ENCODE measurements at places on chromosomes 3 and 15.

GRCh38 chr15:66252685-66253417 is 699 bp downstream of the MEGF11 start:
- DNase-seq = peak; percentile 39

GRCh38 chr15:59689626-59690236 is 611 bp upstream of the BNIP2 start:
- peak; percentile 67 for DNase-seq

- DNase-seq = no peak
Measured at GRCh38 chr3:143215059-143215458, 95.5 kb downstream of the CHST2 start.

DNA sequence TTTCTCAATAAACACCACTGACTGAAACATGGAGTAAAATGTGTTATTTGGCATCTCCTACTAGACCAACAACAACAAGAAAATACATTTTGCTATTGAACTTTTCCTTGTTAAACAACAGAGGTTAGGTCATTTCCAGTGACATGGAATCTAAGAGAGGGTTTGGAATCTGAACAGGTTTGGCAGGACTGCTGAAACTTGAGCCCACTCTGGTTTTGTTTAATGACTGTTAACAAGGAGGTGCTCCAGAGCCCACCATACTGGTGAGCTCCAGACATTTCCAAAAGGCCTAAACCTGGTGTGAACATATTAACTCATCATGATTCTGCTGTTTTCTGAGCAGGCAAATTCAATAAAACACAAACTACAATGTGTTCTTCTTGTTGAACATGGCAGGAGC is 330.7 kb upstream of the TRIM42 start:
- no peak for DNase-seq

- no peak for DNase-seq
Measured at GRCh38 chr3:66210687-66211295, 10.0 kb upstream of the SLC25A26 start.

GRCh38 chr3:9978710-9979305 is 7.8 kb downstream of the EMC3 start:
- DNase-seq = no peak

DNA sequence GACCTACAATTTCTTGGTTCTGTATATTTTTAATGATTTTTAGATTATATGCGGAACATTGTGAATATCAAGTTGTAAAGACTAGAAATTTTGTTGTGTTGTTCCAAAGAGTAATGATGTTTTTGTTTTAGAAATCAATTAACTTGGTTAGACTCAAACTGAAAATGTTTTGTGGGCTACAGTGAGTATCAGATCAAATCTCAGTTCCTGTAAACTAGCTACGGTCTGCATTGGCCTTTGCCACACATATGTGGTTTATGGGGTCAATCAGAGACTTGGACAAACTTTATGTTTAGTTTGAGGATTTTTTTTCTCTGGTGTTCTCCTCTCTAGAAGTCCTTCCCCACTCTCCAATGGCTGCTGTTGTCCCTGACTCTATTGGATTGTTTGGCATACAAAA is 308.0 kb upstream of the THRB start:
- DNase-seq = no peak

DNA sequence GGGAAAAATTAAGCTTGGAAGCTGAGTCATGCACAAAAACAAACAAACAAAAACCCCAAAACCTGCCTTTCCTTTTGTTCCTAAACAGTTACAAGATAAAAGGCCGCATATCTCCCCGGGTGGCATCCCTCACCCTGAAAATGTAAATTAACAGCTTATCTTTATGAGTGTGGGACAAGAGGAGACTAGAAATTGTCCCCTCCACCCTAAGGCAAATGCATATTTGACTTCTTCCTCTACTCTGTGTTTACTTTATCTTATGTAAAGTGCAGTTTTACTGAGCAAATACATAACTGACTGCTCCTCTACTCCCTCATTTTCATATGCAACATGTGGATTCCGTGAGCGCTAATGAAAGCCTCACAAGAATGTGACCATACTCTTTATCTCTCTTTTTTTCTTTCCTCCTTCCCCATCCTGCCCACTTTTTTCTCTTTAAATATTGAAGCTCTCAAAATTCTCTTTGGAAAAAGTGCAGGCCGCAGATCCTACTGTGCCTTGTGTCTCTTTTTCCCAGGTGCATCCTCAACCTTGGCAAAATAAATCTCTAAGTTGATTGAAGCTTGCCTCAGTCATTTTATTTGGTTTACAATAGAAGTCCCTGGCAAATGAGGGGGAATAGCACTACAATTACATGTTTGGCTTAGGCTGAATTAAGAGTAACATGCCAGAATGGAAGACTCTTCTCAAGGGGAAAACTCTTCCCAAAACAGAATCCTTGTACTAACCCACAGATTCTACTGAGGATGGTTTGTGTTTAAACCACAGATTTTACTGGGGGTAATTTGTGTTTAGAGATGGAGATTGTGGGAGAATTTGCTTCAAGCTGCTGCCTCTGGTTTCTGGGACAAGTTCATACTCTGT is 72.7 kb upstream of the WDR72 start:
- no peak for DNase-seq

DNA sequence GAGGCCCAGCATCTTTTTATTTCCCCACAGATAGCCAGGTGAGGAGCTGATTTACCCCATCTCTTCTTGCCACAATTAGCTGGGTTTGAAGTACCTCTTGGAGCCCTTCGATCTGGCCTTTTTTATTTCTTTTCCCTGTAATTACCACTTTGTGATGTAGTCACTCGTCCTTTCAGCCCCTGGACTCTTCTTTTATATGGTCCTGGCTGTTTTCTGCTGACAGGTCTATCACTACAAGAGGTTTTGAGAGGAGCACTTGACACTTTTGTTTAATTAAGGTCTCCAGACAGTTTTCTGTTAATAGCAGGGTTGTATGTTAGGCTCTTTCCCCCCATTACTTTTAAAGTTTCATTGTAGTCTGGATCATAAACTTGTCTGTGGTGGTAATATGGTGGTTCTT is 11.8 kb downstream of the ATXN7 start:
- DNase-seq = no peak

GRCh38 chr3:158794936-158795518 is 6.8 kb upstream of the MFSD1 start:
- no peak for DNase-seq

- no peak for DNase-seq
Measured at GRCh38 chr3:119542168-119542767, 17.1 kb downstream of the CD80 start.

GRCh38 chr3:146218880-146219866 is 31.7 kb downstream of the PLSCR4 start:
- DNase-seq = peak; percentile 39

- no peak for DNase-seq
Measured at GRCh38 chr3:133505813-133506212, 67.7 kb upstream of the CDV3 start.

- no peak for DNase-seq
Measured at GRCh38 chr3:120013481-120013880, 80.8 kb downstream of the GSK3B start.

DNA sequence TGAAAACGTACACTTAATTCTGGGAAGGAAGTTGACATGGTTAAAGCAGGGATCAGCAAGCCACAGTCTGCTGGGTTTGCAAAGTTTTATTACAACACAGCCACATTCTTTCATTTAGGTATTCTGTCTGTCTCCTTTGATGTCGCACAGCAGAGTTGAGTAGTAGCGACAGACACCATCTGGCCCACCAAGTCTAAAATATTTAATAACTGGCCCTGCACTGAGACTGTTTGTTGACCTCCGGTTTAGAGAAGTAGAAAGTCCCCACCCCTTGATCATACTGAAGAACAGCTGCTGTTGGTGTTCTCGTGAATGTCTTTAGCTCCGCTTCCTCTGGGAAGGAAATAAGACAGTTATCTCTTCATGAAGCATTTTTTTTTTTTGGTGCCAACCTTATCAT is 66.2 kb downstream of the MCTP2 start:
- DNase-seq = no peak

DNA sequence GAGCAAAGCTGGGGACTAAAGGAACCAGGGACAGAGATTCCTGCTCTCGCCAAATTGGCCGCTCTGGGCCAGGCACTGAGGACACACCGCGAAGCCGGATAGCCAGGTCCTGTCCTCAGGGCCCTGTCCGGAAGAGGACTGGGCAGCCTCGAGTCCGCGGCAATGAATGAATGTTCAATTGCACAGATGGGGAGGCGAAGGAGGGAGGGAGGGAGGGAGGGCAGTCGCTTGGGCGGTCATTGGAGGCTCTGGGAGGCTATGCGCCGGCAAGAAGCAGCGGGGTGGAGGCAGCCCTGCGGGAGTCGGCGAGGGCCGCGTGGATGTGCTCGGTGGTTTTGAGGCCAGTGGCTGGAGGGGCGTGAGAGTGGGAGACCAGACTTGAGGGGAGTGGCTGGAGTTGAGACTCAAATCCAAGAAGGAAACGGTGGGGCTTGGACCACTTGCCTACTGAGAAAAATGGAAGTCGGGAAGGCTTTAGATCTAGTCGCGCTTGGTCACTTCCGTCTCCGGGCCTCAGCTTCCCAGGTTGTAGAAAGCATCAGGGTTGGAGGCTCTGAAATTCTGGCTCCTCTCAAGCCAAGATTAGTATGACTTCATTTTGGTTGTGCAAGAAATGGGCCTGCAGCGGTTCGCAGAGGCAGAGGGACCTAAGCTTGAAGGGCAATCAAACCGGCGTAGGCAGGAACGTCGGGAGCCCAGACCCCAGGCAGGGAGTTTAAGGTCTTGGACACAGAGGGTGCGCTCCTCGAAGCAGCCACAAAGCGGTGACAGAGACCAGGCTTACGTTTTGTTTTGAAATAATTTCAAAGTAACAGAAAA is 21.1 kb upstream of the PLXND1 start:
- peak; percentile 78 for DNase-seq

- no peak for DNase-seq
Measured at GRCh38 chr15:36777926-36778325, 198.5 kb downstream of the CDIN1 start.

GRCh38 chr3:153639631-153640030 is 477.6 kb downstream of the RAP2B start:
- DNase-seq = no peak

DNA sequence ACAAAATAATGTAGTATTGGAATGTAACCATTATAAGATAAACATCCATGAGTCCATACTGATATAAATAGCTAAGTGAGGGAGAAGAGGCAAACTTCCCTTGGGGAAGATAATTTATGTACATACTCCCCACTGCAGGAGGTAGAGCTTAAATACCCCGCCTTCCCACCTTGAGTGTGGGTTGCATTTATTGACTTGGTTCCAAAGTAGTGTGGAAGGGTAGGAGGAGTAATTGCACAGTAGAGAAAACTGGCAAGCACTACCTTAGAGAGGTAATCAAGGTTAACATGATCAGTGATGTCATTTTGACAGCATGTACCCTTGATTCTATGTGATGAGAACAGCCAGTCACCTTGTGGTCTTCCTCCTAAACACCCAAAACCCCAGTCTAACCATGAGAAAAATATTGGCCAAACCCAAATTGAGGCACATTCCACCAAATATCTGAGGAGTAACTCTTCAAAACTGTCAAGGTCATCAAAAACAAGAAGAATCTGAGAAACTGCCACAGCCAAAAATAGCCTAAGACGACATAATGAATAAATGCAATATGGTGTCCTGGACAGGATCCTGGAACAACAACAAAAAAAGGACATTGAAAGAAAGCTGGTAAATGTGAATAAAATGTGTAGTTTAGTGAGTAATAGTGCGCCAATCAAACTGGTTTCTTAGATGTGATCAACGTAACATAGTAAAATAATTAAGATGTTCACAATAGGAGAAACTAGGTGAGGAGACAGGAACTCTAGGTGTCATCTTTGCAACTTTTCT is 774 bp upstream of the CNOT10 start:
- no peak for DNase-seq

DNA sequence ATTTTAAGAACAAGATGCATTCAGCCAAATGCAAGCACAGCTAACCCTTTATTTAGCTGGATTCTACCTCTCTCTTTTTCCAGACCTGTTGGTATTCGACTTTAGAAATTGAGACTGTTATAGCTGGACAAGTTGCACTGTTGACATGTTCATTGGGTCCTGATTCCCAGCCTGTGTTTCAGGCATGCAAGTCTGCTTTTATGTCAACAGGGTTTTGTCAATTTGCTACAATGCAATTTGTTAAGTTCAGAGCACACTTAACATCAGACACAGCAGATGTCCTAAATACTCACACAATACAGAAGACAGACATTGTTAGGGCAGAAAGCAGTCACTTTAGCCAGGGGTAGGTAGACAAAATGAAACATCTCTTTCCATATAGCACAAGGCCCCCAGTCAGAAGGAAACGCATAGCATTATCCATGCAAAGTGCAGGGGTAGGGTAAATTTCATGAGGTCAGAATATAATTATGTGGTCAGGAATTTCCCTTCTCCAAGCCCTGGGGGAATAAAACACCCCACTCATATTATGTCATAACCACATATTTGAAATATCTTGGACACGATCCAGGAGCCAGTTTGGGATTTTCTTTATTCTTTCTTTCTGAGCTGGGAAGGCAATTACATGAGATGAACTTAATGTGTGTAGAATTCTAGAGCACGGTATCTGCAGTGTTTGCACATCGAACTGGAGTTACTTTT is 504.1 kb downstream of the NTRK3 start:
- no peak for DNase-seq

GRCh38 chr3:9949115-9949514 is 3.1 kb downstream of the PRRT3 start:
- no peak for DNase-seq

GRCh38 chr3:178631950-178632349 is 95.7 kb downstream of the KCNMB2 start:
- no peak for DNase-seq

GRCh38 chr15:80170596-80170995 is 17.8 kb downstream of the FAH start:
- no peak for DNase-seq

- DNase-seq = no peak
Measured at GRCh38 chr3:64257100-64257755, 32.0 kb upstream of the PRICKLE2 start.

GRCh38 chr3:159923956-159924355 is 64.7 kb upstream of the IL12A start:
- no peak for DNase-seq

- no peak for DNase-seq
Measured at GRCh38 chr3:167051421-167051820, 328.7 kb downstream of the ZBBX start.

- DNase-seq = no peak
Measured at GRCh38 chr3:169478566-169479313, 184.8 kb downstream of the MECOM start.

DNA sequence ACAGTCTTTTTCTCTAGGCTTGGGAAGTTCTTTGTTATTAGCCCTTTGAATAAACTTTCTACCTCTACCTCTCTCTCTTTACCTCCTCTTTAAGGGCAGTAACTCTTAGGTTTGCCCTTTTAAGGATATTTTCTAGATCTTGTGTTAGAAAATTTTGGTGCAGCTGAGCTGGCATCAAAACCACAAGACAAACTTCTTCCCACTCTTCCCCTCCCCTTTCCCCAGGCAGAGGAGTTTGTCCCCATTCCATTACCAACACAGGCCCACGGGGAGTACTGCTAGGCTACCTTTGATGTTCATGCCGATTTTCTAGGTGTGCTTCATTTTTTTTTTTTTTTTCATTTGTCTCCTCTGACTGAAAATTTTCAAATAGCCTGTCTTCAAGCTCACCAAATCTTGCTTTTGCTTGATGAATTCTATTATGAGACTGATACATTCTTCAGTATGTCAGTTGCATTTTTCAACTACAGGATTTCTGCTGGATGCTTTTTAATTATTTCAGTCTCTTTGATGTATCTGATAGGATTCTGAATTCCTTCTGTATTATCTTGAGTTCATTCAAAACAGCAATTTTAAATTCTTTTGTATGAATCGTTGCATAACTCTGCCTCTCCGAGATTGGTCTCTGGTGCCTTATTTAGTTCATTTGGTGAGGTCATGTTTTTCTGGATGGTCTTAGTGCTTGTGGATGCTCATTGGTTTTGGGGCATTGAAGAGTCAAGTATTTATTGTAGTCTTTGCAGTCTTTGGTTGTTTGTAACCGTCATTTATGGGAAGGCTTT is 112.0 kb downstream of the UBE2E2 start:
- DNase-seq = no peak
